ENCODE measurements at places on chromosomes 16 and 17.

DNA sequence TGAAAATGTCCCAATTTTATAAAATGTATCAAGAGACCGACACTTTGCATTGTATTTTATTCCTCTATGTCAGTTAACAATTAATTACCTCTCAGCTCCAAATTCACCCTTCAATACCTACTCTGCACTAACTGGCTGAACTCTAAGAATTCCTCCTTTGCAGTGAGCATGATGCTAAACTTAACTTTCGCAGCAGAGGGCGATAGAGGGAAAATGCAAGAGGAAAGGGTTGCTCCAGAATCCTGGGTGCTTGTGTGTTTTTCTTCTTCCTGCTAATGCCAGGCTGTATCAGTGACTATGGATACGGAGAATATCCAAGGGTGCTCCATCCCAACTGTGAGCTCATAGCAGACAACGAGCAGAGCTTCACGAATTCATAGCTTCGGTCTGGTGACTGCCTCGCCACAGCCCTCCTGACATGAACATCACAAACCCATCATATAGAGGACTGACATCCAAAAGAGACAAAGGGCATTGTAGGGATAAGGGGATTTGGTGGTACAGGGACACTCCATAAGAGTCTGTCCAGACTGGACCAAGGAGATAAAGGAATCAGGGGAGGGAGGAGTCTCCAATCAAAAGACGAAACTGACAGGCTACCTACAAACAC, 172.9 kb downstream of the STX8 start:
- DNase-seq, result peak; percentile 59
- no peak overlapping the region for H3K4me3 ChIP-seq
- H3K4me1 ChIP-seq, result no peaks in the 10 kb centered on the region
- H3K36me3 ChIP-seq, result no peaks in the 10 kb centered on the region
- H3K27ac ChIP-seq, result no peak overlapping the region

DNA sequence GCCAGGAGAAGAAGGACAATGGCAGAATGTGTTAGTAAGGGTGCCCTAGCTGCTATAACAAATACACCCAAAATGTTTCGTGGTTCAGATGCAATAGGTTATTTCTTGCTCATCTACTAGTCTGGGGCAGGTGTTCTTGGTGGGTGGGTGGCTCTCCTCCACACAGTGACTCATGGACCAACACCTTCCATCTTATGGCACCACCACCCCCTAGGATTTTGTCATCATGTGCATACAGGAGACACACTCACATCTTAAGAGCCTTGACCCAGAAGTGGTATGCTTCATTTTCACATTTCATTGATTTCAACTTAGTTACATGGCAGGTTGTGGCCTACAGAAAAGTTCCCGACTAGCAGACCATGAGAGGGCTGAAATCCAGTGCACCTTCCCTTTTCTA, 114.7 kb downstream of the AMFR start:
- H3K4me3 ChIP-seq, result no peak overlapping the region
- no peaks in the 10 kb centered on the region for H3K4me1 ChIP-seq
- no peak for DNase-seq
- H3K27ac ChIP-seq, result no peak overlapping the region

DNA sequence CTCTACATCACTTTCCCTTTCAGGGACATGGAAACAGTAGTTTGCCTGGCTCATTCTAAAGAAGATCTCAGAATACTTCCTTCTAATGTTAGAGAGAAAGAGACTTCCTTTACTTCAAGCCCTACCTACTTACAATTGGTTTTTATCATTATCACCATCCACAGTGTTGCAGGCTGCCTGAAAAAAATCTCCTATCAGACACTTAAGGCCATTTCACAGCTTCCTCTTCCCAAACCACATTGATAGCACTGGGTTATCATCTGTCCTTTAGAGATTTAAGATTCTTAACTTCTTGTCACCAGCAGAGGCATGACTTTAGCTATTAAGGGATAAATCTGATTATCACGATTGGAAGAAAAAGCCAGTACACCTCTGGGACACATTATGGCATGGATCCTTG, 178.5 kb upstream of the TBX2 start:
- H3K36me3 ChIP-seq, result no peaks in the 10 kb centered on the region
- no peaks in the 10 kb centered on the region for H3K27me3 ChIP-seq
- H3K27ac ChIP-seq, result peak overlapping the region; percentile 4

DNA sequence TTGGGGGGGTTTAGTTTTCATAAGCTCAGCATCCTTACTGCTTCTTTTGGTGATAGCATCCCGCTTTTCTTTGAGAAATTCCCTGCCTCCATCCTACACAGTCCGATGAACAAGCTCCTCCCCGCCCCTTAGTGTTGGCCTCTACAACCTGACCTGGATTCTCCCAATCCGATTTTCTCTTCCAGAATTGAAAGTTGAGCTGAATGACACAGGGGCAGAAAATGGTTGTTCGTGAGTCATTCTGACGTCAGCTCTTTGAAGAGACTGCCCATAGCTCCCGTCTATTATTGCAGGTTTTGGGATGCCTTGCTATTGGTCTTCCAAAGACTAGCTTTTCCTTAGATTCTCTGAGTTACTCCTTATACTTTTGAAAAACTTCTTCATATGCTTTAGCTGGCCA, 279.7 kb downstream of the SLC39A11 start:
- no peaks in the 10 kb centered on the region for H3K27me3 ChIP-seq
- no peak overlapping the region for H3K4me3 ChIP-seq
- DNase-seq, result no peak
- no peak overlapping the region for H3K27ac ChIP-seq

- no peak overlapping the region for H3K4me3 ChIP-seq
- no peaks in the 10 kb centered on the region for H3K36me3 ChIP-seq
- H3K4me1 ChIP-seq, result peaks cover 14% of the 10 kb centered on the region
- DNase-seq, result no peak
- no peaks in the 10 kb centered on the region for H3K27me3 ChIP-seq
Observed at GRCh38 chr17:83191388-83192160, 112.2 kb downstream of the METRNL start.

DNA sequence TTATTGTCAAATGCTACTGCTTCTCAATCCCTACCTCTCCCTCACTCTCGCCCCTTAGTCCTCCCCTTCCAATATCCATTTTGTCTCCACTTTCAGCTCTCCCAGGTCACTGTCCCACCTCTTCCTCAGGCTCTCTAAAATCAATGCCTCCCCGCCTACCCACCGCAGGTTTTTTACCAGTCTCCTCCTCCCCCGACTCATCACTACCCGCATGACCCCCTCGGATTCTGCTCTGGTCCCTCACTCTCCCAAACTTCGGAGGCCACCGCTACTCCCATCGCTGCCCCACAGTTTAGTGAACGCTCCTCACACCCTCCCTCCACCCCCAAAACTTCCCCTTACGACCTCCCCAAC, 513 bp downstream of the CRLF3 start:
- H3K27me3 ChIP-seq, result no peaks in the 10 kb centered on the region
- peaks cover 3% of the 10 kb centered on the region for H3K36me3 ChIP-seq
- peak overlapping the region; percentile 83 for H3K4me3 ChIP-seq

DNA sequence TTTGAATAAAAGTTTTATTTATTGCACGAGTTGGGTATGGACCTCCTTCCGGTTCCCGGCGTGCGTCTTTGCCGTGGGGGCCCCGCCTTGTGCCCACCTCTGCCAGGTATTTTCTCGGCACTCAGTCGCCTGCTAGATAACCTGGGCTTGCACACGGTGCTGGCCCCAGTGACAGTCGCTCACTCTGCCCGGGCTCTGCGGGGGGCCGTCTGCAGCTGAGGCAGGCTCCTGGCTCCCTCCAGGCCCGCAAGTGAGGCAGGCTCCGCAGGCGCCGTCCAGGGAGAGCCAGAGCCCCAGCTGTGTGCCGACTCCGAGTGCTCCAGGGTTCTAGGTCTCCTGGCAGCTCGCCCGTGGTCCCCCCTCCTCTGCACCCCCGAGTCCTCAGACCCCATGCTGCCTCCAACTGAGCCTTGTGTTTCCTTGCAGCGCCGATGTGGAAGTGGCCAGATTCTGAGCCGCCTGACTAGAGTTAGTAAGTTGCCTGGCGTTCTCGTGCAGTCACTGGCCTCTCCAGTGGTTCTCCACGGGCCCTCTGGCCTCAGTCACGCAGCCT, 54.7 kb upstream of the PVALEF start:
- H3K4me3 ChIP-seq, result no peak overlapping the region
- no peaks in the 10 kb centered on the region for H3K4me1 ChIP-seq
- no peaks in the 10 kb centered on the region for H3K27me3 ChIP-seq
- H3K36me3 ChIP-seq, result no peaks in the 10 kb centered on the region
- no peak for DNase-seq
